ENCODE measurements at places on chromosomes 12 and 14.

DNA sequence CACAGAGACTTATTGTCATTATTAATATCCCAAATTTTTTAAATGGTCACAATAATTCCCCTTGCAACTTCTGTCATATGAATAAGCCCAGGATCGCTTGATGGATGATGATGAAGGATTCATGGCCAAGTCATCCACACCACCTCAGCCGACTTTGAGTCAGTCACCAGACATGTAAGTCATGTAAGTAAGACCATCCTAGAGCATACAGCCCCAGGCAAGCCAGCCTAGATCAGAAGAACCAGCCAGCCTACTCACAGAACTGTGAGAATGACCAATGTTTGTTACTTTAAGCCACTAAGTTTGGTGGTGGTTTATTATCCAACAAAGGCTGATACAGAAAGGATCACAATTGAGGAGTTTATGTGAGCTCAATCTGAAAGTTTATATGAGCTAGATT is 341.8 kb downstream of the NRXN3 start:
- no peak for DNase-seq

DNA sequence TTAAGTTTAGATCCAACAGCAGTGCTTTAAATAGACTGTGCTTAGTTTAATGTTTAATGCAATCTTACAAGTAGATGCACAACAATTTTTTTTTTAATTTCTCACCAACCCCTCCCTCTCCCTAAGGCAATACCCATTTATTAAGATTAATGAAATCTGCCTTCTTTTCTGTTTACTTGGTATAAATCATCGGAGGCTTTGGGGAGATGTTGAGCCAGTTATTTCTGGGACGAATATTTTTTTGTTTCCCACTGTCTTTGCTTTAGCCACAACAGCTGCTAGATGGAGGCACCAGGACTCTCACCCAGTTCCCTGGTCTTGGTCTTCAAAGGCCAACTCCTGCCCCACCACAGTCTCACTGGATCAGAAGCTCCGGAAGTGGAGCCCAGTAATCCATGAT is 113.4 kb downstream of the PLXNC1 start:
- no peak for DNase-seq

GRCh38 chr14:90699016-90699415 is 117.2 kb downstream of the TTC7B start:
- no peak for DNase-seq

DNA sequence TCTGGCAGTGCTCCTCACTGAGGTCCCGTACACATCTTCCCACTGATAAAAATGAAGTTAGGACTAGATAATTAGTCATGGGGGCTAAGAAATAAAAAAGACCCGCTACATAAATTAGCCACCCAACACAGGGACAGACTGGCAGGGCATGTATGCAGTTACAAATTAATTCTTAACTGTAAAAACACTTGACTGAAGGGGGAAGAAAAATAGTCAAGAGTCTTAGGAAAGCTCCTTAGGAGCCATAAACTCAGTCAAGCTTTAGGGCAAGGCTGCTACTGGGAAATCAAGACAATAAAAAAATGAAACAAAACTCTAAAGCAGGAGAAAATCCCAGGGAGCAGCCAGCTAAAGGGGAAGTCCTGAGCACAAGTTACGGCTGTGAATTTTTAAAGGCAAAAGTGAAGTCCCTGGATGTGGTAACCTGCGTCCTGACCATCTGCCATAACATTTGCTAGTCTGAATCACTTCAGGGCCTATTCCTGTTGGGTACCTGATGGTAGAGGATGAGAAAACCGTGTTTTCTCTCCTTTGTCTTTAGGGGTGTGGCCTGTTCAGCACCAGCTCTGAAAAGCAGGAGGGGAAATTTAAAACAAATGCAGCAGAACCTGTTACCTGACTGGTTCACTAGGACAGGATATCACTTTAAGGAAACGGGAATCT is 7.5 kb upstream of the NPFF start:
- DNase-seq, result no peak

DNA sequence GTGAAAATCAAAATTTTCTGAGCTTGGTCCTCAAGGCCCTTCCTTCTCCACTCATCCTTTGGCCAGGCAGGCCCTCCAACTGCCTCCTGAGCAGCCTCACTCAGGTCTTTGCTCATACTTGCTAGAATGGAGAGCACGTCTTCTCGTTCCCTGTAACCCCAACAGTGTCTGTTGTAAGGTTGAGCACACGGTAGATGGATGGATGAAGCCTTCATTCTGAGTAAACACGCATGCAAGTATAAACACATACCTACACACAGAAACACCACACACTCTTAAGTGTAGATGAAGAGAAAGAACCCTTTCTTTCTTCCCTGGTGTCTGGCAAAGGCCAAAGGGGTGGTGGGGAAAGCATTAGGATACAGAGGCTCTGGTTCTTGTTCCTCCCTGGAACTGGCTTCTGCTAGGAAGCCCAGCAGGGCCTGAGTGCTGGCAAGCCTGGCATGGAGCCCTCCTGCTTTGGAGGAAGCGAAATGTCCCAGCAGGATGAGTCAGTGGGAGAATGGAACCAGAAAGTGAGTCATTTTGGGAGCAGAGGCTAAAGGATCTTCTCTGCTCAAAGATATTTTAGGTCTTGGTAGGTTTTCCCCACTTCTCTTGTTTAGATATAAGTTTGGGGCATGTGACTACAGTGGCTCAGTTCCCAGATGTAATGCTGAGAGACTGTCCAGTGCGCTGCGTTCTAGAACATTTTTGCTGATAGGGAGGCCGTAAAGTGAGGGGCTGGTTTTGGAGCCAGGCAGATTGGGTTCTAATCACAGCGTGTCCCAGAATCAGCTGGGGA is 127.4 kb downstream of the CACNA1C start:
- no peak for DNase-seq

- DNase-seq, result no peak
These were observed 855 bp downstream of the MNAT1 start for GRCh38 chr14:60735416-60735815.

DNA sequence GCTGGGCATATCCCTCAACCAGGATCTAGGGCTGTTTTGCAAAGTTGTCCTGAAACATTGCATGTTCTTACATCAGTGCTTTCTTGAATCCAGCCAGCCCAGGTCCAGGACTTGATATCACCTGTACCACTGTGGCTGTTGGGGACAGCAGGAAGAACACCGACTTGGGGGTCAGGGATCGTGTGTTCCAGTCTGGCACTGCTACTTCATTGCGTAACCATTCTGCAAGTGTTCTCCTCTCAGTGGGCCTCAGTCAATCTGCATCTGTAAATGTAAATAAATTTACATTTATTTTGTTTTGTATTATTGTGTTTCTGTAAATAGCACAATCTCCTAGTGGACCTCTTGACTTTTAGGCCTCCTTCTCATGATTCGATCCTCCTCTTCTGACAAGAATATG is 167.3 kb downstream of the SUDS3 start:
- DNase-seq, result no peak

GRCh38 chr12:99004799-99005466 is 359.8 kb downstream of the APAF1 start:
- no peak for DNase-seq

GRCh38 chr12:16150276-16150675 is 127.2 kb downstream of the SLC15A5 start:
- no peak for DNase-seq

- no peak for DNase-seq
These were observed 13.3 kb downstream of the SPIC start for GRCh38 chr12:101488469-101488868.

DNA sequence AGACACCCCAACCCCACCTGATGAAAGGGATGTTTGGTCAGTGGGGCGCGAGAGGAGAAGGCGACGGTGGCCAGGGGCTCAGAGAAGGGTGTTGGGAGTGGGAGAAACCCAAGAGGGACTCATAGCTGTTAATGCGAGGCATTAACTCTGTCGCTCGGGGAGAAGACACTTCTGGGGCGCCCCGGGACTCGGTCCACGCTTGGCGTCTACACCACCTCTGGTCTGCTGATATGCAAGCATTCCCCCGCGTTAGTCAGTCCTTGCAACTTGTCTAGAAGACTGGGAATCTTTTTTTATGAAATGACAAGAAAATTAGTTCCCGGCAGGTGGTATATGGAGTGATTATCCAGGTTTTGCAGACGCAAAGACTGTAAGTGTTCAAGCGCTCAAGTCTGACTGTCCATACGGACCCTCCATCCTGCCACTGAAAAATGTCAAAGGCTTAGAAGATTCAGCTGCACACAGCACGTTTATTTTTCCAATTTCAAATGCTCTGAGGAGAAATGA is 360 bp upstream of the SLC35F4 start:
- DNase-seq, result no peak

GRCh38 chr14:29178971-29179370 is 412.4 kb downstream of the FOXG1 start:
- no peak for DNase-seq

- no peak for DNase-seq
These were observed 25.6 kb downstream of the EMP1 start for GRCh38 chr12:13222076-13222475.

DNA sequence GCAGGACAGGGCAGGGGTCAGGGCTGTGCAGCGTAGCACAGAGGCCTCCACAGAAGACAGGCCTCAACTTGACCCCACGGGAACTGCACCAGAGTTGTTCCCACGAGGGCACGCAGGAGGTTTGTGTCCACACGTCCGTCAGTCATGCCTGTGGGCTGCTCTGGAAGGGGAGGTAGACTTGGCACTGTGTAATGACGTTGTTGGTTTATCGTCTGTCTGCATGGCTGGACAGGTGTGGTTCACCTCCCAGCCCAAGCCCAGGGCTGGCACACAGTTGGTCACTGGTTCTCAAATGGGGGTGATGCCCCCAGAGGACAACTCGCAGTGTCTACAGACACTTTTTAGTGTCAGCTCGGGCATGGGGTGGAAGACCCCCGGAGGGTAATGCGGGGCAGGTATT is 45.8 kb downstream of the CCNK start:
- DNase-seq, result no peak

All from CD4-positive, alpha-beta T cell treated with Interleukin-21 for 1 hour (primary cell).